ENCODE measurements at places on chromosomes 3 and 15.
A peak's percentile ranks its signal among the peaks of the same experiment; 100 is the strongest.

DNA sequence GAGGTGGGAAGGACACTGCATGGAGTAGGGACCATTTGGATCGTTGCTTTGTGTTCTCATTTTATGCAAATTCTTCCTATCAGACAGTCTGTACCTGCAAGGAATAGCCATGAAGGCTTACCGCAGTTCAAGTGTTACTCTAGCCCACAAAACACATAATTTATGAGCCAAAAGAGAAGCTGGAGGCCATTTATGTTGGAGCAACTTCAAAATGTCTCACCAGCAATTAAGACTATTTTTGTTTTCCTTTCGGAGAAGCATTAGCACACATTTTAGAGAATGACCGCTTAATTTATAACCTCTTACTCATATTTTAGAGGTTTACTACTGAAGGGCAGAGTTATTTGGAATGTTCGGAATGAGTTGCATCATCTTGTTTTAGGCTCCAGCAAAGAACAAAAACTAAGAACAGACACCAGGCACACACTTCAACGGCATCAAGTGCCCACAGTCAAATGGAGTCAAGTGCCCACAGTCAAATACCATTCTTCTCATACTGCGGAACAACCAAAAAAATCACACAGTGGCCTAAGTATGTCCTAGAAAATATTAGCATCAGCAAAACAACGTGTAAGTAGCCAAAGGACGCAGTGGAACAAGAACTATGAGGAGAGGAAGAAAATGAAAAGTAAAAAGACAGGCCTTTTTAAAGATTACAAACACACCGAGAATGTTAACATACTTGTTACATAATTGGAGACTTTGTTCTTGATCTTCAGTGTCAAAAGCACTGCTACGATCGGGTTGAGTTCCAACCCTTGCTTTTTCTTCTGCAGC lies 17.5 kb upstream of the GOLGA8J start:
- DNase-seq: peak; percentile 18

GRCh38 chr15:63146684-63147083 lies 10.6 kb downstream of the RPS27L start:
- DNase-seq: no peak

DNA sequence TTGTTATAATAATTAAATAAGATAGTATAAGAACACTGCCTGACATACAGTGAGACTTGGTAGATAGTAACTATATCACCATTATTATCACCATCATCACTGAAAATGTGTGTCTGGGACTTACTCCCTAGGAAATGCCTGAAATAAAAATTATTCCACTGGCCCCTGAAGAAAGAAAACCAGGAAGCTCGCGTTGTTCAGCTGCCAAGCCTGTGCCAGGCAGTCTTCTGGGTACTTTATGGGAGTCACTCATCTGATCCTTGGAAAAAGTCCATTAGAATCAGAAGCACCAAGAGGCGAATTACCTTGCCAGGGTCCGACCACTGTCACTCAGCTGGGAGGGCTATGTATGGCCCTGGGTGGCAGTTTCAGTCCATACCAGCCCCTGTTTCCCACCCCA lies 220.3 kb upstream of the TPM1 start:
- DNase-seq: no peak

GRCh38 chr3:156516961-156517360 lies 38.0 kb downstream of the SSR3 start:
- DNase-seq: peak; percentile 31

- DNase-seq: no peak
These were observed 12.6 kb upstream of the PAK2 start for GRCh38 chr3:196726788-196727675.

DNA sequence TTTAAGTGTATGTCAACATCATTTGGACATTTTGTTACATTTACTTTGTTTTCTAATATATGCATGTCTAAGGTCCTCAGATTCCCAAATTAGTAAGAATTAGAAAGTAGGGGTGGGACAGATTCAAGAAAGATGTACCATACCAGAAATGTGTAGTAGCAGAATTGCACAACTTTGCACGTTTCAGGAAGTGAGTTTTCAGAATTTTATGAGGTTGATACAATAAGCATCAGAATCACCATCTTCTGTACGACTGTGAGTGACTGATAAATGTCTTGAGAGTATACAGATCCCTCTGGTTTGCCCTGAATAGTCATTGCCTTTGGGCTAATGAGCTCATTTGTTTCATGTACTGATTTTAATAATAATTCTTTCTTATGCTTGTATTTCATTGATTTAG lies 9.3 kb downstream of the ARIH2 start:
- no peak for DNase-seq

GRCh38 chr3:127321371-127321770 lies 33.5 kb upstream of the PRR20G start:
- DNase-seq: no peak

GRCh38 chr3:151504606-151505005 lies 43.7 kb upstream of the IGSF10 start:
- DNase-seq: no peak

DNA sequence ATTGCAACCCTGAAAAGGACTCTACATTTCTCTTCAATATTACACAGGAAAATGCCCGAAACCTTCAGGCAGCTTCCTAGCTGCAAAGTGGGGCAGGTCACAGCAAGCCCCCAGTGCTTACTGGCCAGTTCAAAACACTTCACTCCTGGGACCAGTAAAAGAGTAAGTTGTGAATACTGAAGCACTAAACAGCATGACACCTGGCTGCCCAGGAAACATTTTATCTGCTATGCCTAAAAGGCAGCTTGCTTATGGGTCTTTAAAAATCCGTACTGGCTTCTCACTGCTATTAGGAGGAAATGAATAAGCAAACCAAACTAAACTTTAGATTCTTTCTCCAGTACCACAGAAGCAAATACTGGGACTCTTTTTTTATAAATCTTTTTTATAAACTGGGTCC lies 457.9 kb upstream of the ALCAM start:
- peak; percentile 2 for DNase-seq

- DNase-seq: no peak
These were observed 58.8 kb upstream of the MYZAP start for GRCh38 chr15:57532731-57533447.

DNA sequence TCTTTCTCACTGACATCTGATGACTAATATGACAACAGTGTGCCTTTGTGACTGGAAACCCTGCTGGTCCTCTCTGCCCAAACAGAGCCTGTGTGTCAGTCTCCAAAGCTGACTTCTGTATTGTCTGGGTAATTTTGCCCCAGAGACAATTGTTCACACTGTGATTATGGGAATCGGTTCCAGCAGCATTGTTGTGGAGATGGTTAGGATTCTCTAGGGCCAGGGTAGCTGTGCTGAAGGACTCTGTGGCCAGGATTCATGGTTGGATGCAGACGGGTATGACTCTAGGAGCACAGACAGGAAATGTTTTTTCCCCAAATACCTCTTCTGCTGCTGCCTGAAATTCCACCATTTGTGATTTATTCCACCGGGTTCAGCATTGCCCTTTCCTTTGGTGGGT lies 57.5 kb upstream of the ITGA11 start:
- DNase-seq: no peak

DNA sequence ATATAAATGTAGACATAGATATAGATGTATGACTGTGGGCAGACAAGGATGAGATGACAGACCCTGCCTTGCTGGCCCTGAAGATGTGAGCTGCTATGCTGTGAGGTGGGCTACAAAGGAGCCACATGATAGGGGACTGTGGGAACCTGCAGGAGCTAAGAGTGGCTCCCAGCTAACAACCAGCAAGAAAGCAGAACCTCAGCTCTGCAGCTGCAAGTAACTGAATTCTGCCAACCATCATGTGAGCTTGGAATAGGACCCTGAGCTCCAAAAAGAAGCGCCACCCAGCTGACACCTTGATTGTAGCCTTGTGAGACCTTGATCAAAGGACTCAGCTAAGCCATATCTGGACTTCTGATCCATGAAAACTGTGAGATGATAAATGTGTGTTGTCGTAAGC lies 123.3 kb upstream of the GRM7 start:
- DNase-seq: no peak

- DNase-seq: no peak
These were observed 80.0 kb downstream of the CORO2B start for GRCh38 chr15:68658641-68659358.

DNA sequence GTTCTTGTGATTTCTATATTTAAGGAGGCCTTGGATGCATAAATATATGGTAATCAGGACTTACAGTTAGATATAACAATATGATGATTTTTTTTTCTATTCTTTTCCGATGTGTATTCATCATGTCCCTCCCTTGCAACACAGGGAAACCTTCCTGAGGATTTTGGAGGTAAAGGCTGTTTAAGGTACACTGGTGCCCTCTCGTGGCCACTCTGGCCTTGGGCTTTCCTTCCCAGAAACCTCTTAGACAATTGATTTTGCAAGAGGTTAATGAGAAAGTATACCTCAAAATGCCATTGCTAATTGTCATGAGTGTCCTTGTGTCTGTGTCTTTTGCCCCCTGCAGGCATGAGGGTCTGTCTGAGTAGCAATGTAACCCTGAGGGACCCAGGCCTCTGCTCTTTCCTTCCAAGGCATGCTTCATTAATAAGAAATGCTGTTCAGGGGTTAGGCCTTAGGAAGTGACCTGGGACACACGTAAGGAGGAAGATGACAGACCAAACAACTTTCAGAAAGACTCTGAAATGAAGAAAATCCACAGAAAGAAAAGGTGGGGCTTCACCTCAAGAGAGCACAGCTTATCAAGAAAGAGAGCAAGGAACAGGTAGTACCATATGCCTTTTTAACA lies 70.3 kb upstream of the PPP2R3A start:
- peak; percentile 76 for DNase-seq

- no peak for DNase-seq
These were observed 1161.0 kb downstream of the ROBO1 start for GRCh38 chr3:78606756-78607155.

DNA sequence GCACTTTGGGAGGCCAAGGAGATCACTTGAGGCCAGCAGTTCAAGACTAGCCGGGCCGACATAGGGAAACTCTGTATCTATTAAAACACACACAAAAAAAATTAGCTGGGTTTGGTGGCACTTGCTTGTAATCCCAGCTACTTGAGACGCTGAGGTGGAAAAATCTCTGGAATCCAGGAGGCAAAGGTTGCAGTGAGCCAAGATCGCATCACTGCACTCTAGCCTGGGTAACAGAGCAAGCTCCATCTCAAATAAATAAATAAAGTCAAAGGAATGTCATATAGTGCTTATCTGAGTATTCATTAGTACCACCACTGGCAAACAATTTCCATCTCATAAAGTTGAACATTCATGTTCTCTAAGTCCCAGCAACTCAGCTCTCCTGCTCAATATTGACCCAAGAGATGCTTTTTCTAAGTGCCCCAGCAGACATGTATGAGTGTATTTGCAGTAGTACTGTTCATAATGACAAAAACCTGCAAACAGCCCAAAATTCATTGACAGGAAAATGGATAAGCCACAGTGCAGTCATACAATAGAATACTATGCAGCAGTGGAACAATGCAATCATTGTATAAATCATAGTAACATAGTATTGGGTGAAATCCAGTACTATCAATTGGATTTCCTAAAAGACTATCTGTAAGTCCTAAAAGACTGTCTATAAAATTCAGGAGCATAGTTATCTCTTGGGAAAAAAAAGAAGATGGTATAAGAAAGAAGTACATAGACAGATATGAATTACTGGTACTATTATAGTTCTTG lies 751.5 kb upstream of the LMCD1 start:
- no peak for DNase-seq

DNA sequence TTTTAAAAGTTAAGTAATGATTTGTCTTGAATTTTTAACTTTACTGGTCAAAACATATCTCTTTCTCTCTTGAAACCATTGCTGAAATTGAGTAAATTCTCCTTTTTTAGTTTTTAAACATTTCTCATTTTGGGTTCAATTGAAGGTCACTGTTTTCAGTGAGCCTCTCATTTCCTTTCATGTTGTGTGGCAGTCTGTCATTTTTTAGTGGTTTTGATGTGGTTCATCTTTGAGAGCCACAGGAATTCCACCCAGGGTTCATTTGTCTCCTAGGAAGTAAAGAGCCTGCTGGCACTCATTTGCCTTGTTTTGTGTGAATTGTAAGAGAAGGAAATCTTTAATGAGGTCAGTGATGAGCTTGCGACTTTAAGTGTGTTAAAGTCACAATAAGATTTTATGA lies 10.4 kb downstream of the CLDN11 start:
- DNase-seq: no peak

DNA sequence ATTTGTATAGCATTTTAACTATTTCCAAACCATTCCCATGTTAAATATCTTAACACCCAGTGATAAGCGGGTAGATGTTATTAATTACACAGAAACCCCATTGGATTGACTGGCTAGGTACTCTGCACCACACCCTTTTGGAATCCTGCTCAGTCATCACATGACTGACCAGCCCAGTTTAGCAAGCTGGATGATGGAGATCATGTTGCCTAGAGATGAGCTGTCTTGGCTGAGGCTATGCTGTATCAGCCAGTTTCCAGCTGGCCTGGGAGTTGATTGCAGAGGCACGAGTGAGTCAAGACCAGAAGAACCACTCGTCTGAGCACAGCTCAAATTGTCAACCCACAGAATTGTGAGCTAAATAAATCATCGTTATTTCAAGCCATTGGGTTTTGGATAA lies 124.6 kb downstream of the ZNF621 start:
- no peak for DNase-seq

DNA sequence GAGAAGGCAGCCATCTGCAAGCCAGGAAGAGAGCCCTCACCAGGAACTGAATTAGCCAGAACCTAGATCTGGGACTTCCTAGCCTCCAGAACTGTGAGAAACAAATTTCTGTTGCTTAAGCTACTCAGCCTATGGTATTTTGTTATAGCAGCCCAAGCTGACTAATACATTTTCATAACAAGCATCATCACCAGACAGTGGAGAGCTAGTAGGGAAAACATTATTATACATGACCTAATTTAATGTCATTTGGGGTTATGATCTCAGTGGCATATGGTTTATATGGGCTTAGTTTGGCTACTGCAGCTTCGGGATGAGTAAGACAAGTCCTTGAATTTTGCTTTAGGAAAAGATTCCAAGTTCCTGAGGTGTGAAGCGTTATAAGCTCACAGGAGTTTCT lies 35.6 kb downstream of the LNP1 start:
- DNase-seq: no peak

- no peak for DNase-seq
These were observed 233.1 kb upstream of the HES1 start for GRCh38 chr3:193902607-193903511.

GRCh38 chr3:181464033-181464694 lies 247.6 kb upstream of the SOX2 start:
- DNase-seq: no peak

GRCh38 chr3:125683067-125683829 lies 88.0 kb upstream of the OSBPL11 start:
- DNase-seq: peak; percentile 73

GRCh38 chr3:176798680-176799079 lies 398.6 kb downstream of the TBL1XR1 start:
- no peak for DNase-seq

Measured in muscle of leg (tissue), 16 donors.